Fibroblast of skin of right biceps (primary cell): ENCODE measurements at places on chromosomes 7 and 10.

DNA sequence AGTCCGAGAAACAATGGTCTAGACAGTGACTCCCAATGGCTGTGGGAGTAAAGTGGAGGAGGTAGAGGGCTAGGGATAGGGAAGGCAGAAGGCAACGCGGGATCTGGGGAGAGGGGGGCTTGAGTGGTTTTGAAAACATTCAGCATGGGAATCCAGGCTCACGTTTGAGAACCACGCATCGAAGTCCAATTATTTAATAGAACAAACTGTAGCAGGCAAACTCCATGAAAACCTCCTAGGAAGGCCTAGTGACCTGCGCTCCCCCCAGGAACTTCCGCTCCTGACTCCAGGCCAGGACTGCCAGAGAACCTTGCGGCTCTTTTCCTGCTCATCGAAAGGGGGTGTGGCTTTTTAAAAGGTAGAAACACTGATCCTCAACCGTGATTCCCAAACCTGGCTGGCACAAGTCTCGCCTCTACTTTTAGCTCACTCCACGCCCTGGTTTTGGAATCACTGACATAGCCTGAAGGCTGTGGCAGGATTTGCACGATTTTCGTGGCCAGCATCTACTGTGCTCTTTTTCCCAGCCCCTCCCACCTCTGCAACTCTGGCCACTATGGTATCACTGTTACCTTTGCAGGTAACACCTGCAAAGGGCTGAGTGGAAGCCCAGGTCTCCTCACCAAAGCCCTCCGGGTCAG lies 43.4 kb downstream of the MYOF start:
- DNase-seq, result no peak

DNA sequence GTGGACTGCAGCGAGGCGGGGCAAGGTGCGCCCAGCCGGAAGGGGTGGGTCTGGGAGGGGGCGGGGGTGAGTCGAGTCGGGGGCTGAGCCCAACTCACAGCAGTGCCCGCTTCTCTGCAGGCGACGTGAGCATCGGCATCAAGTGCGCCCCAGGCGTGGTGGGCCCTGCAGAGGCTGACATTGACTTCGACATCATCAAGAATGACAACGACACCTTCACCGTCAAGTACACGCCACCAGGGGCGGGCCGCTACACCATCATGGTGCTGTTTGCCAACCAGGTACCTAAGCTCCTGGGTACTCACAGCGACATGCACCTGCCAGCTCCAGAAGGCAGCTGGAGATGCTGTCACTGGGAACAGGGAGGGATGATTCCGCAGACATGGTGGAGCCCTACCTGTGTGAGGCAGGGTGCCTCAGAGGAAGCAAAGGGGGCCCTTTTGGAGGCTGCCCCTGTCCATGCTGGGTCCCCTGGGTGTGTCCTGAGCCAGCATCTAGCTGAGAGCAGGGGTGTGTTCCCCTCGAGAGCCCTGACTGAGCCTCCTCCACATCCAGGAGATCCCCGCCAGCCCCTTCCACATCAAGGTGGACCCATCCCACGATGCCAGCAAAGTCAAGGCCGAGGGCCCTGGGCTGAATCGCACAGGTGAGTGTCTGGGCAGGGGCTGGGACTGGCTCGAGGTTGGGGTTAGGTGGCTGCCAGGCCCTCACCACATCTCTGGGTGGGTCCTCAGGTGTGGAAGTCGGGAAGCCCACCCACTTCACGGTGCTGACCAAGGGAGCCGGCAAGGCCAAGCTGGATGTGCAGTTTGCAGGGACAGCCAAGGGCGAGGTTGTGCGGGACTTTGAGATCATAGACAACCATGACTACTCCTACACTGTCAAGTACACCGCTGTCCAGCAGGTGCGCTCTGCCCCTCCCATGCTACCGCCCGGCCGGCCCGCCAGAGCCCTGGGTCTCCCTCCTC lies 12.8 kb downstream of the FLNC start:
- no peak for DNase-seq

- DNase-seq, result no peak
These were observed 14.2 kb upstream of the MTPN start for GRCh38 chr7:135991322-135991721.

- DNase-seq, result no peak
These were observed 85.0 kb downstream of the PTN start for GRCh38 chr7:137258552-137258951.
